ENCODE measurements at places on chromosomes 12 and 14.

GRCh38 chr12:50803230-50803875 lies 39.4 kb upstream of the TMPRSS12 start:
- DNase-seq = no peak

DNA sequence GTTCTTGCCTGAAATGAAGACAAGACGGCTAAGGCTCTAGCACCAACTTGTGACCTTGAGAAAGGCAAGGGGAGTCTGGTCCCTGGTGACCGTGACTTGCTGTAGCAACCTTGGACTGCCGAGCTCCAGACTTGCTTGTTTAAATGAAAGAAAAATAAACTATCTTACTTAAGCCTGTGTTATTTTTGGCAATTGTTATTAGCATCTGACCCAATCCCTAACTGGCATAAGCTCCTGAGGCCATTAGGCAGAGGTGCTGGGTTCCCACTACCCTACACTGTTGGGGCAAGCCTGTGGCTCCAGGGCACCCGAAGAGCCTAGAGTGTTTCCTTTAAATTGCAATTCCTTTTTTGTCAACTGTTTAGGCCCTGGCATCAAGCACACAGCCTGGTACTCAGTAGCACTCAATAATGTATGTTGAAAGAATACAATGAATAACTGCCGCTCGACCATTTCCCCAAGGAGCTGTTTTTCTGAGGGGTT lies 106.9 kb upstream of the HIF1A start:
- DNase-seq = no peak

GRCh38 chr14:21108791-21109190 lies 7.9 kb downstream of the TMEM253 start:
- DNase-seq = no peak

GRCh38 chr14:80237143-80237542 lies 25.8 kb upstream of the DIO2 start:
- no peak for DNase-seq

- peak; percentile 79 for DNase-seq
These were observed 589 bp upstream of the HVCN1 start for GRCh38 chr12:110689281-110690126.

Measured in activated naive CD4-positive, alpha-beta T cell treated with anti-CD3 and anti-CD28 coated beads, Interleukin-2, amount 10 ng/mL, durations not matched to agents 7 days and 5 days (primary cell).